Stimulated activated CD8-positive, alpha-beta memory T cell treated with anti-CD3 and anti-CD28 coated beads, Interleukin-2, amount 100 ng/mL, for 1 hour (primary cell): ENCODE measurements at places on chromosomes 2 and 18.

DNA sequence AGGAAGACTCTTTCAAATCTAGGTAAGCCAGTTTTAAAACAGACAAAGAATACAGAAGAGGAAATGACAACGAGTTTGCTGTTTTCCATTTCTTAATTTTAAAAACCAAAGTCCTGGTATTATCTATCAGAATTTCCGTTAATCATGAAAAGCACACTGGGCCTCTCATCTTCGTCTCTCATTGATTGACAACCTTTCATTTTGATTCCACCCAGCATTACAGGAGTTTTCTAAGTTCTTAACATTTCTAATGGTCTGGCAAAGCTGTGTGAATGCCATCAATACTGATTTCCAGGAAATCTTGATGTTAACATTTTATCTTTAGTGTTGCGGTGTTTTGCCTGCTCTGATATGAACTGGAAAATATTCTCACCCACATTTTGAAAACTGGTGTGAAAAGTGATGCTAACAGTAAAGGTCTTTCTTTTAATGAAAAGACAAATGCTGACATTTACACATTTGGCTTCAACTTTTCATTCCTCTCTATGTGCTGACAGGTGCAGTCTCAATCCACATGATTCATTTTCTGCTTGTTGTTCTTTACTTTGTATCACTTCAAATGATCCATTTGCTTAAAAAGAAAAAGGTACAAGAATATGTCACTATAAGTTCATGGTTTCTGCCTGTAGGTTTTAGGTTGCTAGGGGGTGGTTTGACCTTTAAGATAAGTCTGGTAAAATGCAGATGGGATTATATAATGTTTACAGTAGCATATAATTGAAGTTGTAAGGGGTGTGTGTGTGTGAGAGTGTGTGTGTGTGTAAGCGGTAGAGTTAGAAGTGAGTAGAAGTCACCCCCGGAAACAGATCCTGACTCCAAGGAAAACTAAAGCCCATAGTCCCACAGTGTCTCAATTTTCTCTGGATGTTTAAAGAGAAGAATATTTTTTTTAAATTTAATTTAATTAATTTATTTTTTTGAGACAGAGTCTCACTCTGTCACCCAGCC, 29.5 kb downstream of the SCYGR8 start:
- DNase-seq: no peak

GRCh38 chr2:174614261-174614660, 16.7 kb upstream of the WIPF1 start:
- no peak for DNase-seq

DNA sequence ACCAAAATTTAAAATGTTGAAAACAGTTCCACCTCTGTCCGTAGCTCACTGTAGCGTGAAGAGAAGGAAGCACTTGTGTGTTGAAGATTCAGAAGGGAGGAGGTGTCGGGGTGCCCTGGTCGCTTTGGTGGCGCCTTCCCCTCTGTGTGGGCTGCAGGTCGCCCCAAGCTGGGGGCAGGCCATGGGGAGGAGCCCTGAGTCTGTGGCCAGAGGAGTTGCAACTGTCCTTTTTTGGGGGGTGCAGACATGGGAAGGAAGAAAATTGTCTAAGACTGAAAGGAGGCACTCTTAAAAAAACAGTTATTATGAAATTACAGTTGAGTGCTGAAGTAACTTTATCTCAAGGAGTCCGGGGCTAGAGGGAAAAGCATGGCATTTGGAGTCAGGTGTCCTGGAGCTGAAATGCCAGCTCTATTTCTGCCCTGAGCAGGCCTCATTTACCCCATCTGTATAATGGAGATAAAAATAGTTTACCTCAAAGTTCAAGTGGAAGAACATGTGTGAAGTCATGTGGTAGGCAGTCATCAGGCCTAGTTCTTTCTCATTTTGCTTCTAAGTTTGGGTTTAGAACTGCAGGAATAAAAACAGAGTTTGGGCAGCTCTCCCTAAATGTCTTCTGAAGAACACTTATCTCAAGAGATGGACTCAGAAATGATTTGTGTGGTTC, 82.1 kb downstream of the RNF144A start:
- no peak for DNase-seq

DNA sequence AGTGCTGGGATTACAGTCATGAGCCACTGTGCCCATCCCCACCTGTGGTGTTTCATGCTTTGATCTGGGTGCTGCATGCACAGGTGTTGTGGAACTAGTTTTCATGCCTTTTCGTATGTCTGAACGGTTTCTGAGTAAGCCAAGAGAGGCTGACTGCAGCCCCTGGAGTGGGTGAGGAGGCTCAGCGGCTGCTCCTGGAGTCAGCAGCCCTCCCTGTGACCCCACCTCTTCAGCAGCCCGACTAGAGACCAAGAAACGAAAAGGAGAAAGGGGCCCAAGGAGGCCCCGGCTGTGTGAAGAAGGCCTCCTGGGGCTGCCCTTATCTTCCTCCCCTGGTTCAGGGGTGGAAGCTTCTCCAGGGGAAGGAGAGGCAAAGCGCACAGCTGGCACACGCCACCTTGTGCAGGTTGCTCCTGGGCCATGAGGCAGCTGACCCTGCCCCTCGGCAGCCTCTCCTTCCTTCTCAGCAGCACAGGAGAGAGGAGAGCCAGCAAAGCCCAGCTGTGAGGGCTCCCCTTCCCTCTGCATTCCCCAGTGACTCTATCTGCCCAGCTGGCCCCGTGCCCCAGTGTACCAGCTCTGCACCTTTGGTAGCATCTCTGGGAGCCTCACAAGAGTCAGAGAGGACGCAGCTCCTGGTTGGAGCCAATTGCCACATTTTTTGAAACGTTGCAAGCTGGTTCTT, 182.5 kb upstream of the HS6ST1 start:
- no peak for DNase-seq

DNA sequence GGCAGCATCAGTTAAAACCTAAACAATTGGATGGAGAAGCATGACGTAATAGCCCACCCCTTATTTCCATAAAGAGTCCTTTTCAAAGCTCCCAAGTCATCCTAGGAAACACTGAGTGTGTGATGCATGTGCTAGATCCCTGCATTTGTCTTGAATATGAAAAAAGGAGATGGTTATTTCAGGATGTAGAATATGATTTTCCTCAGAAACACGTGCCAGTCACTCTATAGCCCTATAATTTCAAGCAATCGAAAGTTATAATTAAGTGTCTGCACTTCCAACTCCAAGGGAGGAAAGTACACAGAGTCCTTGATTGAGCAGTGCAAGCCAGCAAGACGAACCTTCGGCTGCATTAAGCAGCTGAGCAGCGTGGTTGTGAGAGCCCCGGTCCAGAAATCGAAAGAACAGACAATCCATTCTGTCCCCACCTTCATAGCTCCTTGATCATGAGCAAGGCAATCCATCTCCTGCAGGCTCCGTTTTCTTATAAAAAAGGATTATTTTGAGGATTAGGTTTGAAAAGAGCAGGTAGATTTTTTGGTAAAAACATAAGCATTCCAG, 287.7 kb downstream of the FBXO15 start:
- DNase-seq: no peak
